Sigmoid colon (tissue), 7 donors: ENCODE measurements at places on chromosomes 3 and 15. TPM values are rescaled to one million over a fixed set of nuclear protein-coding genes. Genes with fewer than 3 reads are reported as not detected.

DNA sequence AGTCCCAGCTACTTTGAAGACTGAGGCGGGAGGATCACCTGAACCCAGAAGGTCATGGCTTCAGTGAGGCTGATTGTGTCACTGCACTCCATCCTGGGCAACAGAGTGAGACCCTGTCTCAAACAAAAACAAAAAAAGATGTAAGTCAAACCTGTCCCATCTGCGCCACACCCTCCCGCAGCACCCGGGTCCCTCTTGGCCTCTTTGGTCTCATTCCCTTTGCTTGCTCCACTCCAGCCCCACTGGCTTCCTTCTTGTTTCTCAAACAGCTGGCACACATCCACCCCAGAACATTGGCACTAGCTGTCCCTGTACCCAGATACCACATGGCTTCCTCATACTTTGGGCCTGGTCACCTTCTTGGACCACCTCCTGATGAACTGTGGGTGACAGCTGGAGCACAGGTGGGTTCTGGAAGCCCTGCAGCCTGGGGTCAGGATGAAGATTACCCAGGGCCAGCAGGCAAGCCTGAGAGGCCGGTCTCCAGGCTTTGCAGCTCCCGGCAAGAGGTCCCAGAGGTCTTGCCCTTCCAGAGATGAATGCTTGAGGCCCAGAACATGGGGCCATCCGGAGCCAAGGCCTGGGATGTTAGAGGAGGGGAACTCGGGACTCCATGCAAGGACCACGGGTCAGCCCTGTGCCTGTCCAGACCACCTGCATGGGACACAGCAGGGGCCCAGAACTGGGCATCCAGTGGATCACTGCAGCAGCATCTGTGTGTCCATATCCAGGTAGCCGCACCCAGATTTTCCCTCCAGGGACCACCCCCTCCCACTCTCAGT lies 10.9 kb upstream of the GATA2 start:
- no peak overlapping the region for H3K4me3 ChIP-seq
- H3K4me1 ChIP-seq = no peaks in the 10 kb centered on the region

DNA sequence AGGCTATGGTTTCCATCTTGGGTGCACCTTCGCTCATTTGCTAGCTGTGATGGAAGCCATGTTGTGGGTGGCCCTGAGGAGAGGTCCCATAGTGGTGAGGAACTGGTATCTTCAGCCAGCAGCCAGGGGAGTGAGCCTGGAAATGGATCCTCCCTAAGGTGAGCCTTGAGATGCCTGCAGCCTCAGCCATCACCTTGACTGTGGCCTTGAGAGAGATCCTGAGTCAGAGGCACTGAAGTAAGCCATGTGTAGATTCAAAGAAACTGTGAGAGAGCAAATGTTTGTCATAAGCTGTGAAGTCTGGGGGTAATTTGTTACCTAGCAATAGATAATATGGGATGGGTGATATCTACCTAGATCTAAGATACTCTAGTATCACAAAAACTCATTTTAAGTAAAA lies 105.3 kb downstream of the SNRK start:
- H3K27me3 ChIP-seq = no peaks in the 10 kb centered on the region
- DNase-seq = no peak
- peaks cover 4% of the 10 kb centered on the region for H3K4me1 ChIP-seq

- H3K36me3 ChIP-seq = no peaks in the 10 kb centered on the region
- H3K27ac ChIP-seq = no peak overlapping the region
- H3K27me3 ChIP-seq = no peaks in the 10 kb centered on the region
- no peak overlapping the region for H3K4me3 ChIP-seq
- H3K4me1 ChIP-seq = no peaks in the 10 kb centered on the region
Measured at GRCh38 chr15:59020322-59020721, 32.9 kb downstream of the RNF111 start.

- no peaks in the 10 kb centered on the region for H3K4me1 ChIP-seq
- H3K36me3 ChIP-seq = no peaks in the 10 kb centered on the region
- no peak overlapping the region for H3K27ac ChIP-seq
- no peaks in the 10 kb centered on the region for H3K27me3 ChIP-seq
Measured at GRCh38 chr3:112519424-112520001, 20.2 kb upstream of the BTLA start.

DNA sequence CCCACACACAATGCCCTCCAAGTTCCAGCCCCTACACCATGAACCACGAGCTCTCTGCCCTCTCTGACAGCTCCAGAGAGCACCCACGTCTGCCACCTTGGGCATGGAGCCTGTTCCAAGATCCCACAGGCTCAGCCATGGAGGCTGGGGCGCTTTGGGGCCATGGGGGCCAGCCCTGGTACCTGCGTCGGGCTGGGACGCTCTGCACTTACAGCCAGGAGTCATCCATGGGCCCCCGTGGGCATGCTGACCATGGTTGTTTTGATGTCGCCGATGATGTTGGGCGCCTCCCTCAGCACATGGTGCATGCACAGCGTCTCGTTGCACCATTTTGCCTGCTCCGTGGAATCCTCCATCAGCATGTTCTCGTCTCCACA lies 51.9 kb upstream of the UBE2Q2 start:
- no peak for DNase-seq
- no peaks in the 10 kb centered on the region for H3K36me3 ChIP-seq
- no peak overlapping the region for H3K4me3 ChIP-seq
- H3K27ac ChIP-seq = no peak overlapping the region
- peaks cover 15% of the 10 kb centered on the region for H3K27me3 ChIP-seq

Gene PHLDB2
- polyA plus RNA-seq = 14.4 TPM

GRCh38 chr3:71149959-71150954 lies 433.3 kb downstream of the FOXP1 start:
- no peaks in the 10 kb centered on the region for H3K36me3 ChIP-seq
- no peaks in the 10 kb centered on the region for H3K27me3 ChIP-seq
- DNase-seq = no peak
- H3K27ac ChIP-seq = no peak overlapping the region

Gene TMEM87A
- polyA plus RNA-seq = 44.7 TPM

- H3K36me3 ChIP-seq = no peaks in the 10 kb centered on the region
- peaks cover 12% of the 10 kb centered on the region for H3K4me1 ChIP-seq
- no peaks in the 10 kb centered on the region for H3K27me3 ChIP-seq
- H3K27ac ChIP-seq = no peak overlapping the region
- no peak overlapping the region for H3K4me3 ChIP-seq
Measured at GRCh38 chr3:46663591-46664135, 29.8 kb downstream of the ALS2CL start.

DNA sequence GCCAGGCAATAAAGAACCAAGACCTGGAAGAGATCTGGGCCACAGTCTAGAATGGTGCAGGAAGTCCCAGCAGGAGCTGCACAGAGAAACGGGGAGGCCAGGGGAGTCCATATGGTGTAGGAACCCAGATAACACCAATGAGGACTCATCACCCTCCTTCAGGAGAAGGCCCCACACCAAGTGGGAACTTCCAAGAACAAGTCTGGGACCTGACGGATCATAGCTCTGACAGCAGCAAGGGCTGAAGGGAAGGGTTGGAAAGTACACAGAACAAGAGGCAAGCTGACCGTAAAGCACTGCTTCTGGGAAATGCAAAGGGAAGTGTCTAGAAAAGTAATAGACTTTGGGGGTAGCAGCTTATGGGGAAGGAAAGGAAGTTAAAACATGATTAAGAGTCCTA lies 34.5 kb downstream of the ANO10 start:
- no peak overlapping the region for H3K27ac ChIP-seq
- no peak overlapping the region for H3K4me3 ChIP-seq
- H3K36me3 ChIP-seq = no peaks in the 10 kb centered on the region
- no peak for DNase-seq
- peaks cover 19% of the 10 kb centered on the region for H3K4me1 ChIP-seq

Gene GOLGA8S
- not detected for polyA plus RNA-seq

- H3K4me3 ChIP-seq = no peak overlapping the region
- no peak for DNase-seq
- no peaks in the 10 kb centered on the region for H3K27me3 ChIP-seq
- H3K4me1 ChIP-seq = no peaks in the 10 kb centered on the region
Measured at GRCh38 chr15:29698030-29698701, 124.1 kb downstream of the TJP1 start.

Gene ASB14
- not detected for polyA plus RNA-seq

DNA sequence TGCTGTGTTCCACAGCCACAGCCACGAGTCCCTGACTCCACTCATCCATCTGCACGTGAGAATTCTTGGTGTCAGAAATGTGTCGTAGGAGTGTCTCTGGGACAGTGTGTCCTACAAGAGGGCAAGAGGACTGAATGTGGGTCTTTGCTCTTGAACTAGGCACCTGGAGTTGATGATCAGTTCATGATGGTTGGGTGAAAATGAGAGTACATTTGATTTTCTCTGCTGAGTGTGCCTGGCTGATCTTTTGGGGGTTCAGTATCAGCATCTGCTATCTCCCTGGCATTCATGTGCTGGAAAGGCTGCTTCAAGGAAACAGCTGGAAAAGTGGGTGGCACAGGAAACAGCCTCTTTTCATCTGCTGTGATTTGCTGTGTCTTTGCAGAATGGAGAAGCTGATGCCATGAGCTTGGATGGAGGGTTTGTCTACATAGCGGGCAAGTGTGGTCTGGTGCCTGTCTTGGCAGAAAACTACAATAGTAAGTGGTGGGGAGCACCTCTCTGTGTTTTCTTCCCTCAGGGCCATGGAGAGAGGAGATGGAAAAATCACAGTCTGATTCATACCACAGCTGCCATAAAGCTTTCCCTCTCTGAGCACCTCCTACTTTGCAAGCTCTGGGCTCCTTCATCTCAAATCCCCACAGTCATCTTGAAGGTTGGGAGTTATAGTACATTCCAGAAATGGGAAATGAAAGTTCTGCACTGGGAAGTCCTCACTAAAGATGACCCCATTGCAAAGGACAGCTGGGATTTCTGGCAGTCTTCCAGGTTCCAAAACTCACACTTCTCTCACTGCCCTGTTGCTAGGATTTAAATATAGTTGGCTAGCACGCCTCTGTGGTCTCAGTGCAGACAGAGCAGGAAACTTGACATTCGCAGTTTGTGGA lies 17.8 kb downstream of the TF start:
- H3K4me1 ChIP-seq = no peaks in the 10 kb centered on the region
- DNase-seq = no peak
- no peak overlapping the region for H3K4me3 ChIP-seq
- no peak overlapping the region for H3K27ac ChIP-seq

Gene NR1I2
- 39.6 TPM for polyA plus RNA-seq

DNA sequence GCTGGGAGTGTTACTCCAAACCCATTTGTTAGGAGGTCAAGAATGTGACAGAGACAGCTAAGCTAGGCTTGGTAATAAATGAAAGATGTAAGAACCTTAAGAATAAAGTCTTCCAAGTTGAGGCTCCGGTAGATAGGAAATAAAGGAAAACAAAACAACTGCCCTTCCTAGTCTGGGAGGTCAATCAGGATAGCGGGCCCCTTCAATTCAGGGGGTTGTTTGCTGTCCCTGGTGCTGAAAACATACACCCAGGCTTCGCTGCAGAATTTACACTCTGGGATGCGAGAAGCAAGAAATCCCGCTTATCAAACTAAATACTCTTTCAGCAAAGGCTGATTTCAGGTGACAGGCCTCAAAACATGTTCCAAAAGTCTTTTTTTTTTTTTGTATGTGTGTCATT lies 393.4 kb downstream of the NTRK3 start:
- no peak for DNase-seq
- no peaks in the 10 kb centered on the region for H3K27me3 ChIP-seq
- no peak overlapping the region for H3K27ac ChIP-seq
- H3K4me1 ChIP-seq = no peaks in the 10 kb centered on the region
- H3K36me3 ChIP-seq = no peaks in the 10 kb centered on the region

DNA sequence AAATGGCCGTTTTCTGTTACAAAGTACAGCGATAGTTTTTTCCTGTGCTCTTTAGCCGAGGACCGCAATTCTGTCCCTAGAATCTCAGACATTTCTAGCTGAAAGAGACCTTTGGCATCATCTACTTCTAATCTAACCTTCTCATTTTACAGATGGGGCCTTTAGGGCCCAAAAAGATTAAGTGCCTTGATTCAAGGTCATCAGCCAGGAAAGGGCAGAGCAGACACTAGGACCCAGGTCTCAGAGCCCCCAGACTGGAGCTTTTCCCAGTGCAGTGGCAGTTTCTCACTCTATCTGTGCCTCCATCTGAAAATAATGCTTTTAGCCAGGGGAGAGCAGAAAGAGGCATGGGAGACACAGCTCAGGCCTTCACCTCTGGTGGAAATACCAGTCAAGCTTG lies 20.6 kb downstream of the ABHD2 start:
- H3K27ac ChIP-seq = peak overlapping the region; percentile 77
- H3K4me3 ChIP-seq = no peak overlapping the region
- H3K4me1 ChIP-seq = peaks cover 73% of the 10 kb centered on the region
- no peaks in the 10 kb centered on the region for H3K36me3 ChIP-seq

Gene EXD1
- polyA plus RNA-seq = 0.03 TPM

DNA sequence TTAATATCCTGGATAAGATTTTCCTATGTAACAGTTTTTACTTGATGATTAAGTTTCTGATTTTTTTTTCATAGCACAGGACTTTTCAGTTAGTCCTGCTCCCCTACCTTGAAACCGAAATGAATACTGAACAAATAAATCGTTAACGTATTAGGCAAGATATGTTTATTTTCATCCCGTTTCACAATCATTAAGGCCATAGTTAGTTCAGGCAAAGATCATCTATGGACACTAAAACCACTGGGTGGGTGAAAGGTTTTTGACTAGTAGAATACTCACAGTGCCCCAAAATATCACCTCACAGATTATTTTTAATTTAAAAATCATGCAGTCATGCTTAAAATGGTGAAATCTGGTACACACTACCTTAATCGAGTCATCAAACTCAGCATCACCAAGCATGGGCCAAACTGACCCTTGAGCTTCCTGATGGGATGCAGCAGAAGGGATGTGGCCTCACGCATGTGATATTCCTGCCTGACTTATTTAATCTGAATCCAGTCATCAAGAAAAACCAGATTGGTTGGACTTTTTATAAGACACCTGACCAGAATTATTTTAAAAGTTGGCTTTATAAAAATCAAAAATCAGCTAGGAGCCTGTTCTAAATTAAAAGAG lies 365.0 kb downstream of the LPP start:
- no peak overlapping the region for H3K27ac ChIP-seq
- H3K4me3 ChIP-seq = no peak overlapping the region
- H3K36me3 ChIP-seq = no peaks in the 10 kb centered on the region
- H3K4me1 ChIP-seq = no peaks in the 10 kb centered on the region
- no peak for DNase-seq

DNA sequence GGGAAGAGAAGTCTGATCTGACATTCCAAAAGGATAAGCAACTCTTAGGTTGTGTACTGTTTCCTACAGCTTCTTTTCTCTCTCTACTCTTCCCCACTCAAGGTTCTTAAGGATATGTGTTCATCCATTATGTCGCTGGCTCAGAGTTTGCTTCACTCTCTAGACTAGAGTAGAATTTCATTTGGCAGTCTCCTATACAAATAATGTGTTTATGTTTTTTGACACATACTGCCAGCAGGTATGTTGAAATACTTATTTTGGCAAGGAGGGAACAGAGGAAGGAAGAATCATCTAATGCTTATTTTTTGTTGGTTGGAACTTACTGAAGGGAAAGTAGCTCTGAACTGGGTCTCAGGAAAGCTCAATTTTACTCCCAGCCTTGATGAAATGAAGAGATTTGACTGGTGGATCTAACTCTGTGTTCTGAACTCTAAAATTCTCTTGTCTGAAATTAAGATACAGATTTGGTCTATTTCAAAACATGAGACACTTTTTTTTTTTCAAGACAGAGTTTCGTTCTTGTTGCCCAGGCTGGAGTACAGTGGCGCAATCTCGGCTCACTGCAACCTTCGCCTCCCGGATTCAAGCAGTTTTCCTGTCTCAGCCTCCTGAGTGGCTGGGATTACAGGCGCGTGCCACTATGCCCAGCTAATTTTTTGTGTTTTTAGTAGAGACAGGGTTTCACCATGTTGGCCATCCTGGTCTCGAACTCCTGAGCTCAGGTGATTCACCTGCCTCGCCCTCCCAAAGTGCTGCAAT lies 7.6 kb upstream of the EMC3 start:
- H3K4me3 ChIP-seq = no peak overlapping the region
- no peaks in the 10 kb centered on the region for H3K4me1 ChIP-seq
- no peak overlapping the region for H3K27ac ChIP-seq
